ENCODE measurements at places on chromosomes 5 and 9. TPM values are rescaled to one million over a fixed set of nuclear protein-coding genes. Genes with fewer than 3 reads are reported as not detected.

Gene WDR31
- total RNA-seq = 0.67 TPM

Gene ADAMTSL2
- not detected for total RNA-seq

Gene CTSV
- 0.89 TPM for total RNA-seq

Gene PTGES
- 4.0 TPM for total RNA-seq

Gene CENPP
- 6.8 TPM for total RNA-seq

Gene BHMT2
- 1.3 TPM for total RNA-seq

Gene RNF224
- total RNA-seq = under 0.01 TPM

Gene KCNV2
- not detected for total RNA-seq

Gene BARX1
- total RNA-seq = not detected

Gene STPG3
- not detected for total RNA-seq

Gene MARCHF6
- 19.0 TPM for total RNA-seq

Gene ADRA1B
- total RNA-seq = 2.4 TPM

Gene DBH
- not detected for total RNA-seq

Gene SLC25A48
- total RNA-seq = not detected

Gene DIAPH1
- 32.7 TPM for total RNA-seq

Gene TRIM36
- 1.5 TPM for total RNA-seq

Gene FCN2
- not detected for total RNA-seq

Gene GPSM1
- total RNA-seq = 99.4 TPM

Gene PPP3R2
- total RNA-seq = not detected

Gene MYOT
- total RNA-seq = not detected

Gene CHMP5
- total RNA-seq = 66.9 TPM

Gene RNF183
- not detected for total RNA-seq

Gene CYSTM1
- 12.3 TPM for total RNA-seq

Gene CNTLN
- 5.9 TPM for total RNA-seq

Gene PCDHGA3
- 0.34 TPM for total RNA-seq
